Caki2 (cell line): ENCODE measurements at places on chromosomes 11 and 22. TPM values are rescaled to one million over a fixed set of nuclear protein-coding genes. Genes with fewer than 3 reads are reported as not detected.

DNA sequence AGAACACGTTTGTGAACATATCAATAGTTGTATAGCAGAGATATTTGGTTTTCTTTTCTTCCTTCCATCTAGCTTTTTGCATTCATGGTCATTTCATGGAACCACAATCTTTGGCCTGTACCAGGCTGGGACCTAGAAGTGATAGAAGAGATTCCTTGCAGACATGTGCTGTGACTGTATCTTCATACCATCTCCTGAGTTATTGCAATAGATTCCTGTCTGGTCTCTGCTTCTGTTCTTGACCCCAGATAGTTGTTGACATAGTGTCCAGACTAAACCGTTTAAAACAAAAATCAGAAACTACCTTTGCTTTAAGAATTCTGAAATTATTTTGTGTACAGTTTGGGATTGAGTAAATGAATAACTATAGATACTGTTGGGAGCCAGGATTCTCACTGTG is 16.8 kb downstream of the PANX1 start:
- no peak for DNase-seq

- DNase-seq, result no peak
Observed at GRCh38 chr22:36538529-36538928, 9.6 kb upstream of the EIF3D start.

DNA sequence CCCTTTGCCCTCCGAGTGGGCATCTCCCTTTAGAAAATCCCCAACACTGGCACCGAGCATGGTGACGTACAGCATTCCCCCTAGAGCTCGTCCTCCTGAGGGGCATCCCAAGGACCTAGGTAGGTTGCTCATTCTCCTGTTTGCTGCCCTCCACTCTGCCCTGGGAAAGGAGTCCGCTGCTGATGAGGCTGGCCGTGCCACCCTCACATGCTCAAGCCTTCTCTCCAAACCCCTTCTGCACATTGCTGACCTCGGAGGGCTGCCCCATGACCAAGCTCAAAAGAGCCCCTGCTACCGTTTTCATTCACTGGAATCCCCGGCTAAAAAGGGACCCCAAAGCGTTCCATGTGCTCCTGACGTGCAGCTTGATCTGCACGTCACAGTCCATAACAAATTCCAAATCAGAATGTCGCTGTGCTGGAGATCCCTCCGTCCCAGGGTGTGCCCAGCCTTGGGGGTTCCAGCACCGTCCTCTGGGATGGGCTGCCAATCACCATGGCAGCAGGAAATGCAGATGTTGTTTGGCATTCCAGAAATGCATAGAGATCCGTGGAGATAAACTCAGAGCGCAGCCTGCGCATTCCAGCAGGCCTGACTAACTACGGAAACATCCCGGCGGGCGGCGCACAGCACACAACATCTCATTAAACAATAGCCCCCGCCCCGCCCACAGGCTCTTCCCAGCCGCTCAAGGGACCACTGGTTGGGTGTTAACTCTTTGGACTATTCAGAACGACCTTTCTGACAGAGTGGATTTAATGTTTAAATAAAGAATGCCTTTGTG is 26.3 kb upstream of the GNB1L start:
- peak; percentile 95 for DNase-seq

GGTLC3 gene
- not detected in 2 replicates for total RNA-seq

DNA sequence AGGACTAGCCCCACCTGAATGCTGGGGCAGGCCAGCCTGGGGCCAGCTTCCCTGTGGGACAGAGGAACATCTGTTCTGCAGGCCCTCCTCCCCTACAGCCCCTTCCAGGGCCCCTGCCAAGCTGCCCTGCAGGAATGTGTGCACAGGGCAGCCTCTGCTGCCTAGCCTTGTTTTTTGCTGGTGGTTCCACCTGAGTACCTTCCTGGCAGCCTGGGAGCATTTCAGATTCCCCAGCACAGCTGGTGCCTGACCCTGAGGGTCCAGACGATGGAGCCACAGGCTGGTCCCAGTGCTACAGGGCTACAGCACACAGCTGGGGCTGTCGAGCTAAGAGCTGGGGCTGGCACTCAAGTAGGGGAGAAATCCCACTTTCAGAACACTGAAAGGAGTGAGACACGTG is 22.3 kb upstream of the GPR83 start:
- DNase-seq, result peak; percentile 10

GRCh38 chr22:25837288-25837900 is 95.4 kb downstream of the MYO18B start:
- DNase-seq, result peak; percentile 89

ZC3H7B gene
- total RNA-seq, result 64.1 and 83.8 TPM in 2 replicates

- no peak for DNase-seq
Observed at GRCh38 chr22:38869663-38870062, 2.4 kb downstream of the CBX6 start.

GRCh38 chr22:47050401-47051051 is 288.1 kb downstream of the TBC1D22A start:
- DNase-seq, result no peak

- no peak for DNase-seq
Observed at GRCh38 chr11:122163053-122163819, 47.2 kb upstream of the BLID start.

DNA sequence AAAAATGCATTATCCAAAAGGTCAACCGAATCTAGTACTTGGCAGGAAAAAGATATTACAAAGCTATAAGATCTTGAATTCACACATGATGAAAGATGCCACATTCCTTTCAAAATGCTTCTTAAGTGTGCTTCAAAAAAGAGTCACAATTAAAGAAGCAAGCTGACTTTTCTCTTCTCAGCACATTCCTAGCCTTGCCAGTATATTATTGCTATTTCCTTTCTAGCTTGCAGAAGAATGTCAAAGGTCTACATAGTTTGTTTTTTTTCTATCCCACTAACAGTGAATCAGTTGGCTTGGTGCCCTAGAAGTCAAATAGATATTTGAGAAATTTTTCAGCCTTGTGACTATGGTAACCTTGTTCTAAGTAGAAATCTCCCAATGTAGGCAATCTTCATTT is 56.8 kb downstream of the GUCY1A2 start:
- peak; percentile 69 for DNase-seq

- no peak for DNase-seq
Observed at GRCh38 chr22:29798801-29799200, 31.6 kb downstream of the UQCR10 start.

DNA sequence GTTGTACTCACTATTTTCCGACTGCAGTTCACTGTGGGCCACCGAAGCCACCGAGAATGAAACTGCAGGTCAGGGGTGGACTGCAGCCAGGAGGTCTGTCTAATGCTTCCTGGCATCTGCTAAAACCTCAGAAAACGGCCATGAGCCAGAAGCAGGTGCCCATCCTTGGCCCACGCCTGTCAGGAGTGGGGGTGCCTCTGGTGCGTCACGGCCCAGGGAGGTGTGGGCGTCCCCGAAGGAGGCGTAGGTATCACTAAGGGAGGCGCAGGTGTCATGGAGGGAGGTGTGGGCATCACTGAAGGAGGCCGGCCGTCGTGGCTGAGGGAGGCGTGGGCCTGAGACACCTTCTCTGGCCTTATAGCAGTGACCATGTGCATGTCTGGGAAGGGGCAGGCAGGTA is 456.2 kb downstream of the TBC1D22A start:
- DNase-seq, result no peak

- no peak for DNase-seq
Observed at GRCh38 chr11:29879560-29879959, 137.3 kb downstream of the KCNA4 start.

GRCh38 chr11:106178361-106178760 is 100.9 kb downstream of the AASDHPPT start:
- no peak for DNase-seq

DNA sequence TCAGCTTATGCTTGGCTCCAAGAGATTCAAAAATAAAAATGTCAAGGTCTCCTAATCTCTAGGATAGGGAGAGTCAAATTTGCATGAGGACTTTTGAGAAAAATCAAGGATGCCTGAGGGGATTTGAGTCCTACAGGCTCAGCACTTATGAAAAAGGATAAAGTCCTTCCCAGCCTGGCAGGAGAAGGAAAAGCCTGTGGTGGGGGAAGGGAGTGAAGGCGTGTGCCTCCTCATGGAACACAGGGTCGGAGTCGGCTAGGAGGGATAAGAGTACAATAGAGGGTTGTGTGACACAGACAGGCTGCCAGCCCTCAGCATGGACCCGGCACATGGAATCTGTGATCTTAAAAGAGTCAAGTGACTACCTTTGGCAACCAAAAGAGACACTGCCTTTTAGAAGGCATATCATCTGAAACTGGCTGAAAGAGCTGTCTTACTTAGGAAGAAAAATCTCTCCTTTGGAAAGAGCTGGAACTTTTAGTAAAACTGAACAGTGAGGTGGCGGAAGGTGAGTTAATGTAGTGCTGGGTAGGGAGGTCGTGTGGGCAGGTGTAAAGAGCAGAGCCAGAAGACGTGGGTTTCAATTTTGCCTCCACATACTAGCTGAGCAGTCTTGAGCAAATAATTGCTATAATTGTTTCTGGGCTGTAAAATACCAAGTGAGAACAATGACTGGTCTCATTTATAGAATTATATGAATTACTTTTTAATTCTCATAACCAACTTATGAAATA is 58.8 kb upstream of the RDX start:
- DNase-seq, result no peak

LINC01488 gene
- not detected in 2 replicates for total RNA-seq

- DNase-seq, result no peak
Observed at GRCh38 chr22:40387746-40388145, 17.4 kb downstream of the SGSM3 start.

- no peak for DNase-seq
Observed at GRCh38 chr11:113395782-113396336, 8.3 kb downstream of the ANKK1 start.

PGA4 gene
- not detected in 2 replicates for total RNA-seq

CECR2 gene
- total RNA-seq, result 0.06 and 0.24 TPM in 2 replicates

GRCh38 chr11:8961401-8961800 is 2.8 kb downstream of the TMEM9B start:
- DNase-seq, result no peak

SCGB1C1 gene
- not detected in 2 replicates for total RNA-seq

DNA sequence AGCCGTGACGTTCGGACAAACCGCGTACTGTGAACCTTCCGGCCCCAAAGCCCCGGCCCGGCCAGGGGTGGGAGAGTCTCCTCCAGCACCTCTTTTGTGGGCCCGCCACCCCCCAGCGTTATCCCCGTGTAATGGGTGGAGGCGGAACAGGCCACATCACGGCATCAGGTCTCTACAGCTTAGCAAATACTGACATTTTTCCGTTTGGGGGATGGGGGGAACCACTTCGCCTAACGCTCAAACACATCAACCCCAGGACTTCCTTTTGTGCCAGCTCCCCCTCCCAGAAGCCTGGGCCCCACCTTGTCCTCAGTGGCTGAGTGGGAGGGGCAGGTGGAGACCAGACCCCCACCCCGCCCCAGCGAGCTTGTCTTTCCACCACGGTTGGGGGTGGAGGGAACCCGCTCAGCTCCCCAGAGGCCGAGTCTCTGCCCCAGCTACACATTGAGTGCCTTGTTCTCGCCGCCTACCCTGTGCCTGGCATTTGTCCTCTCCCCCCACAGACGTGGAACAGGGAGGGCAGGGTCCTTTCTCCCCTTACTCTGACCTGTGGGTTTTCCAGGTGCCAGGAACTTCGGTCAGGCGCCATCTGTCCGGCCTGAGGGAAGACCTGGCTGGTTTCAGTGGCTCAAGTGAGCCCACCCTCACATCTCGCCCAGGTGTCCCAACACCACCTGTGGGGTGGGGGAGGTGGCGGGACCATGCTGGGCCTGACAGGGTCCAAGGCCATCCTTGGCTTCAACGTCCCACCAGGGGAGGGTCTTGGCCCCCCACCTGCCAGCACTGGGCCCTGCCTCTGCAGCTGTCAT is 29.6 kb downstream of the SBF1 start:
- DNase-seq, result no peak

TNNT3 gene
- not detected in 2 replicates for total RNA-seq

DNA sequence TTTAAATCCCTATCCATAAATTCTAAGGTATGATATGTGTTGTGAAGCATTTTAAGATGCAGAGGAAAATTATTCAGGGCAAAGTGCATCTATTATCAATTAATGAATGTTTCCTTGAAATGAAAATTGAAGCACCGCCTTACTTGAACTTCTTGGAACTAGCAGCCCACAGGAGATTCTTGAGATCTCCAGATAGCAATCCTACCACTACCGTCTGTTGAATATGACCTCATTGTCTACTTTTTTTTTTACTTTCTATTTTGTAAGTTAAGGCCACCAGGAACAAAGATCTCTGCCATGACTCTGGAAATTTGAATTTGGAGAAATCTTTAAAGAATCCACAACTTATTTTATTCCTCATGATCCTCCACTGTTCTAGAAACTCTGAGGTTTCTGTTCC is 808.7 kb downstream of the KCNA4 start:
- no peak for DNase-seq

GRCh38 chr22:25472382-25472781 is 92.1 kb upstream of the GRK3 start:
- no peak for DNase-seq

GAL3ST3 gene
- total RNA-seq, result not detected in 2 replicates

- peak; percentile 84 for DNase-seq
Observed at GRCh38 chr22:36405671-36406538, 18.1 kb upstream of the MYH9 start.

DNA sequence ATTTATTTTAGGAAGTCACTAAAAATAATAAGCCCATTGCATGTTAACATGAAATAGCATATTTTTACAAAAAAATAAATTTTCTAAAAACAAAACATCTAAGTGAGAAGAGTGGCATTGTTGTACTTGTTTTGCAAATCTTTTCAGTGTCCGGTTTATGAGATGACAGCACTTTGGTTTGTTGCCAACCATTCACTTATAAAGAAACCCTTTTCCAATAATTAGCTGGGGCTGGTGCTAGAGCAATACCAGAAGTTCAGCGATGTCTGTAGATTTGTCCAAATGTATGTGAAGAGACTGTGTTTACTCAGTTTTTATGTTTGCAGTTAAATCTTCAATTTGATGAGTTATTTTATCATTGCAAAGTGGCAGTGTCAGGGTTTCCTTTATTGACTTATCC is 22.1 kb upstream of the KRTAP5-7 start:
- no peak for DNase-seq

SLC25A18 gene
- total RNA-seq, result not detected in 2 replicates

GRCh38 chr11:109783840-109784239 is 309.4 kb upstream of the ZC3H12C start:
- no peak for DNase-seq

- no peak for DNase-seq
Observed at GRCh38 chr11:127070808-127071207, 70.2 kb upstream of the KIRREL3 start.

GRCh38 chr11:26730414-26731083 is 8.7 kb upstream of the SLC5A12 start:
- DNase-seq, result no peak

ELF5 gene
- not detected in 2 replicates for total RNA-seq

TMEM121B gene
- 0.14 and 0.17 TPM in 2 replicates for total RNA-seq

DNA sequence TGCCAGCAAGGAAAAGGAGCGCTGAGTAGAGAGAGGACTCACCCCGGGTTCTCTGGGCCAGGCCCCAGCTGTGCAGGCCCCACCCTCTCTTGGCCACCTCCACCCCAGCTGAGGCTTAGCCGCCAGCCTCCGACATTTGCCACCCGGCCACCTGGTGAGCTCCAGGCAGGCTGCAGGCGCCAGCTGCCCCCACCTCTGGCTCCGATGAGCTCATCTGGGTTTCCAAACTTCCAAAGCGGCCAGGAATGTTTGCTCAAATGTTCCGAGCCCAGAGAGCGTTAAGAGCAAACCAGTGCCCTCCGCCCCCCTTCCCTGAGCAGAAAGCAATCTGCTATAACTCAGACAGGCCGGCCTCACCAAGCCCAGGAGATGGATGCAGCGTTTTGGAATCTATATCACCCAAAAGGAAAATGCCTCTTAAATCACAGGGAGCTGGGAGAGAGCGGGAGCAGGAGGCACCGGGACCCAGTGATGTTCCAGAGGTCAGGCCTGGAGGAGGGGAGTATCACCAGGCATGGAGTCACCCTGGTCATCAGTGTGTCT is 9.1 kb upstream of the MN1 start:
- DNase-seq, result no peak

SPDYC gene
- total RNA-seq, result not detected in 2 replicates

GPHA2 gene
- total RNA-seq, result not detected in 2 replicates
